ENCODE measurements at places on chromosomes 7 and 10.

- no peak for DNase-seq
These were observed 188.4 kb downstream of the DGKI start for GRCh38 chr7:137658190-137658900.

DNA sequence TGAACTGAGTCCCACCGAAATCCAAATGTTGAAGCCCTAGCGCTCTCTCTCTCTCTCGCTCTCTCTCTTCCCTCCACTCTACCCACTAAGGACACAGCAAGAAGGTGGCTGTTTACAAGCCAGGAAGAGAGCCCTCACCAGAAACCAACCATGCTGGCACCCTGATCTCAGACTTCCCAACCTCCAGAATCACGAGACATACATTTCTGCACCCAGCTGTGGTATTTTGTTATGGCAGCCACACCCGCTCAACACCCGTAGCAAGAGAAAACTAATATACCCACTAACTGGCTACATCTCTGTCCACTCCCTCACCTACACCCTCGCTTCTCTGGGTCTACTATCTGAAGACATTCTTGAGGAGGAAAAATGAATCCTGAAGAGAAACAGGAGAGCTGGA, 54.8 kb downstream of the CREB3L2 start:
- DNase-seq, result no peak

- no peak for DNase-seq
These were observed 14.2 kb upstream of the POR start for GRCh38 chr7:75900617-75901315.

DNA sequence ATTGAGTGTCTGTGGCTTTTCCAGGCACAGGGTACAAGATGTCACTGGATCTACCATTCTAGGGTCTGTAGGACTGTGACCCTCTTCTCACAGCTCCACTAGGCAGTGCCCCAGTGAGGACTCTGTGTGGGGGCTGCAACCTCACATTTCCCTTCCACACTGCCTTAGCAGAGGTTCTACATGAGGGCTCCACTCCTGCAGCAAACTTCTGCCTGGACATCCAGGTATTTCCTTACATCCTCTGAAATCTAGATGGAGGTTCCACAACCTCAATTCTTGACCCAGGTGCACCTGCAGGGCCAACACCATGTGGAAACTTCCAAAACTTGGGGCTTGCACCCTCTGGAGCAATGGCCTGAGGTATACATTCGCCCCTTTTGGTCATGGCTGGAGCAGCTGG, 183.7 kb downstream of the KCND2 start:
- DNase-seq, result no peak

DNA sequence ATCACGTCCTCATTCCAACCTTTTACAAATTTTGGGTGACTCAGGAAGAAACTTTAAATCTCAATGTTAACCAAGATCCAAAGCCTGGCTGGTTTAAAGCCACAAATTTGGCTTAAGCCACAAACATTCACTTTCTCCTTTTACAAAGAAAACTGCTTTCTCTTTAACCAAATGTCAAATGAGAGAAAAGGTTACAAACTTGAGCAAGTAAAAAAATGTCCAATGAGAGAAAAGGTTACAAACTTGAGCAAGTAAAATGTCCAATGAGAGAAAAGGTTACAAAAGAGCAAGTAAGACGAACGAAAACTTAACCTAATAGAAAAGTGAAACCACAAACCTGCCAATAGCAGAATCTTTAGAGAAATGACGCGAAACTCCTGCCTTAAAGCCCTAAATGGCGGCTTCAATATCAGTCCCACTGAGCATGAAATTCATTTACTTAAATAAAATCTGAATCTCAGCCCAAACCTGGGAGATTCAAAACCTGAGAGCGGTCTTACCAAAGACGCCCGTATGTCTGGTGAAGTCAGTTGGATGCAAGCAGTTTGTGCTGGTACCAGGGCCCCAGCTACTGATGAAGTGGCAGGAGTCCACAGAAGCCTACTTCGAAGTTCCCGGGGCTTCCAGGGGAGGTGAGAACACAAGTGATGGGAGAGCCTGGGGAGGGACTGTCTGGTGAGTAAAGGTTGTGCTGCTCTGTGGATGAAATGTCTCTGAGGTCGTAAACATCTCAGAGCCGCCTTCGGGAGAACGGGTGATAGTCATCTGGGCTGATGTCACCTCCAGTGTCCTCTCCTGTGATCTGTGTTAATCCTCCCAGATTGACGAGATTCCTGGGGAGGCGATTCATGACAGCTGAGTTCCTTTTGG, 74.6 kb downstream of the PAXIP1 start:
- peak; percentile 22 for DNase-seq

DNA sequence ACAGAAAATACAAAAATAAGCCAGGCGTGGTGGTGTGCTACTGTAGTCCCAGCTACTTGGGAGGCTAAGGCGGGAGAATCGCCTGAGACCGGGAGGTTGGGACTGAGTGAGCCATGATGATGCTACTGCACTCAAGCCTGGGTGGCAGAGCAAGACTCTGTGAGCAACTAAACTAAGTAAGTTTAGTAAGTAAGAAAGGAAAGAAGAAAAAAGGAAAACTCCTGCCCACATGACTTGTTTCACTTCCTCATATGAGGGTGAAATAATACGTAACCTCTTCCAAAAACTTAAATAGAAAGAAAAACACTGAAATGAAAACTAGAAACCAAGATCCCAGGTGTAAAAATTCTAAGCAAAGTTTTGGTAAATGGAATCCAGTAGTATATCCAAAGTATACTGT, 79.6 kb downstream of the LARP4B start:
- DNase-seq, result no peak

Measured in stimulated activated CD4-positive, alpha-beta T cell treated with anti-CD3 and anti-CD28 coated beads, Interleukin-15, amount 100 ng/mL, for 1 hour (primary cell).